ENCODE measurements at places on chromosomes 4 and X. TPM values are rescaled to one million over a fixed set of nuclear protein-coding genes. Genes with fewer than 3 reads are reported as not detected.
A peak's percentile ranks its signal among the peaks of the same experiment; 100 is the strongest.

DNA sequence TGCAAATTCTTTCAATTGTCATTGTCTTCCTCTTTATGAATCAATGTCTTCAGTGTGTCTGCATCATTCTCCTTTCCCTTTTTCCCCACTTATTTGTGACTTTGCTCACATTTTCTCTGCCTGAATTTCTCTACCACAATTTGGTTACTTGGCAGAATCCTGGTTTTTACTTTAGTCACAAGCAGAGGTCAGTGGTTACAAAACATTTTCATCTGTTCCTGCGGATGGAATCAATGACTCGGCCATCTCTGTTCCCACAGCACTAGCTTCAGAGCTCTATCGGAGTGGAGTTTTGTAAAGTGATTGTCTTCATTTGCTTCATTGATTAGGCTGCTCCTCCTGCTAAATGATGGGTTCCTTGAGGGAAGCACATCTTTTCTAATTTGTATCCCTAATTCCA, 501.3 kb upstream of the AADAT start:
- H3K4me1 ChIP-seq, result no peaks in the 10 kb centered on the region
- H3K36me3 ChIP-seq, result no peaks in the 10 kb centered on the region
- no peak overlapping the region for H3K4me3 ChIP-seq
- no peak overlapping the region for H3K27ac ChIP-seq
- H3K27me3 ChIP-seq, result no peaks in the 10 kb centered on the region

Gene GABRG1
- total RNA-seq, result not detected

DNA sequence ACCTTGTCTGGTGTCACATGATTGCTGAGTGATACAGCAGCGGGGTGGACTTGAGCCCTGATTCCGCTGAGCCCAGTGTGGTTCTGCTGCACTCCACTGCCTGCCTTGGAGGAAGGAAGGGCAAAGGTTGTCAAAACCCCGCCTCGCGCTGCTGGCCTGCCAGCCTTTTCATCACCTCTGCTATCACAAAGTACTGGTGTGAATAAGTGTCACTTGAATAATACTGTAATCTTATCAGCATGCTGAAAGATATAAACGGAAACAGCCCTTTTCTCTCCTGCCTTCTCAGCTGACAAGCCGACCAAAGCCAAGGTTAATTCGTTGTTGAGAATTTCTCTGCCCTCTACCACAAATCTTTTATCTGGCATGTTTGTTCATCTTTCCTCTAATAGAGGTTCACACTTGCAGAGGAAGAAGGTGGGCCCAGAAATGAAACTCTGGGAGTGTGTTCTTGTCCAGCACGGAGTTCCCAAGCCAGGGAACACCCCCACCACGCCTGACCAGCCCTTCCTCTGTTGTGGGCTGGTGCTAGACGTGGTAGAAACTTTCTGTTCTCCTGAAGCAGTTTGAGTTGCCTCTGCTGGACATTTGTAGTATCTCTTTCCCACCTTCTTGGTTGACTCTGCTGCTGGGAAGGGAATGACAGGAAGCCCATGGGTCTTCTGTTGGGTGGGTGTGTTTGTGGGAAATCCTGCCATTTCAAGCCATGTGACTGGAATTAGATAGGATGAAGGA, 21.5 kb downstream of the FHDC1 start:
- no peaks in the 10 kb centered on the region for H3K36me3 ChIP-seq
- DNase-seq, result peak; percentile 35
- H3K4me1 ChIP-seq, result peaks cover 11% of the 10 kb centered on the region
- peak overlapping the region; percentile 9 for H3K27ac ChIP-seq
- no peak overlapping the region for H3K4me3 ChIP-seq

GRCh38 chr4:45971108-45971507, 152.7 kb downstream of the GABRG1 start:
- no peak overlapping the region for H3K27ac ChIP-seq
- no peaks in the 10 kb centered on the region for H3K27me3 ChIP-seq

DNA sequence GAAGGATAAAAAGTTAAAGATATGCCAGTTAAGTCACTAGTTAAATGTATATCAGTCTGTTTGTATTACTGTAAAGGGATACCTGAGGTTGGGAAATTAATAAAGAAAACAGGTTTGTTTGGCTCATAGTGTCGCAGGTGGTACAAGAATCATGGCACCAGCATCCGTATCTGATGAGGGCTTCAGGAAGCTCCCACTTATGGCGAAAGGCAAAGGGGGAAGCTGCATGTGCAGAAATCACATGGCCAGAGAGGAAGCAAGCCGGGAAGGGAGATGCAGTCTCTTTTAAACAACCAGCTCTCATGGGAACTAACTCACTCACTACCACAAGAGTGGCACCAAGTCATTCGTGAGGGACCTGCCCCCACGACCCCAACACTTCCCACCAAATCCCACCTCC, 91.9 kb upstream of the SH3RF1 start:
- H3K27me3 ChIP-seq, result no peaks in the 10 kb centered on the region
- H3K4me3 ChIP-seq, result no peak overlapping the region

Gene CNGA1
- total RNA-seq, result 3.4 TPM

Gene FAM133A
- not detected for total RNA-seq

- H3K4me3 ChIP-seq, result no peak overlapping the region
- H3K36me3 ChIP-seq, result no peaks in the 10 kb centered on the region
- H3K4me1 ChIP-seq, result no peaks in the 10 kb centered on the region
- DNase-seq, result no peak
Observed at GRCh38 chr4:37001688-37002436, 242.7 kb upstream of the NWD2 start.

Gene CTAG1B
- not detected for total RNA-seq

DNA sequence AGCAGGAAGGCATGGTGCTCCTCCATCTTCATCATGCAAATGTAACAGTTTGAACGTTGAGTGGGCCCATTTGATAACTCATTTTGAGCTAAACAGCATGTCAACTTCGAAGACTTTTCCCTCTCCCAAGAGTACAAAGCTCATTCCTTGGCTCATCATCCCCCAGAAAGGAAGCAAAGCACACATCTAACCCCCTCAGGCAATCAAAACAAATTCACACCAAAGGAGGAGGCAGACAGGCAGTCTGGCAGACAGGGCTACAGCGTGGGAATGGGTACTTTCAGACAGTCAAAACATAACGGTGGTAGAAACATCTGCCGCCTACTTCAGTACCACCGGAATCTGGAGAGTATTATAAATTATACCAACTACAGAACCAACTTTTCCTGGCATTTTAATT, 81.7 kb downstream of the PCDH19 start:
- no peaks in the 10 kb centered on the region for H3K4me1 ChIP-seq
- H3K27me3 ChIP-seq, result no peaks in the 10 kb centered on the region
- no peak for DNase-seq
- no peak overlapping the region for H3K4me3 ChIP-seq
- H3K36me3 ChIP-seq, result no peaks in the 10 kb centered on the region

DNA sequence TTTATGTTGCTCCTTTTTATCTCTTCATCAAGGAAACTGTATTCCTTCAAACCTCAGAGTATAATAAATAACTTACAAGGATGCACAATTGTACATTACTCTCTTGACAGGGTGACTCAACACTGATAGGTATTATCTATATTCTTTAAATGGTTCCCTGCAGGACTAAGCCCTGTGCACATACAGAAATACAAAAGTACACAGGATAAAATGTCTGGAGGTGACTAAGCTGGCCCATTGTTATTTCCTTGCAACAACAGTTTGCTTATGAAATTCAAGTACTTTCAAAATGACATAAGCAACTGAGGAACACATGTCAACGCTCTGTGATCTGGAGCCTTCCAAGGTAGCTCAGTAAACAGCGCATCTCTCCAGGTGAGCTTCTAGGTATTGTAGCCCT, 83.8 kb upstream of the RPL34 start:
- H3K27ac ChIP-seq, result no peak overlapping the region
- no peak overlapping the region for H3K4me3 ChIP-seq

- H3K36me3 ChIP-seq, result no peaks in the 10 kb centered on the region
- DNase-seq, result no peak
- no peak overlapping the region for H3K27ac ChIP-seq
- no peak overlapping the region for H3K4me3 ChIP-seq
- no peaks in the 10 kb centered on the region for H3K4me1 ChIP-seq
- no peaks in the 10 kb centered on the region for H3K27me3 ChIP-seq
Observed at GRCh38 chr4:3067473-3068001, 6.8 kb downstream of the HTT-AS start.

Gene ITIH6
- not detected for total RNA-seq

DNA sequence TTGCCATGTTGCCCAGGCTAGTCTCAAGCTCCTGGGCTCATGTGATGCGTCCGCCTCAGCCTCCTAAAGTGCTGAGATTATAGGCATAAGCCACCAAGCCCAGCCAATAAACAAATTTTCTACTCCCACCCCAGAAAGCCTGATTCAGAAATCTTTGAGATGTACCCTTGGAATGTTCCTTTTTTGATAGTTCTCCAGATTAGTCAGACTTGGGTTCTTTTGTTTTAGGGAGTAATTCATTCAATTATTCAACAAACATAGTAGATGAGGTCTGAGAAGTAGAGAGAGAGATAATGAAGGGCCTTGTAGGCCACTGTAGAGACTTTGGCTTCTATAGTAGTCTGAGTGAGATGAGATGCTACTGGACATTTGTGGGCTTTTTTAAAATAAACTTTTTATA, 27.8 kb downstream of the RP2 start:
- no peak for DNase-seq
- H3K4me1 ChIP-seq, result no peaks in the 10 kb centered on the region
- no peak overlapping the region for H3K27ac ChIP-seq
- no peaks in the 10 kb centered on the region for H3K36me3 ChIP-seq

DNA sequence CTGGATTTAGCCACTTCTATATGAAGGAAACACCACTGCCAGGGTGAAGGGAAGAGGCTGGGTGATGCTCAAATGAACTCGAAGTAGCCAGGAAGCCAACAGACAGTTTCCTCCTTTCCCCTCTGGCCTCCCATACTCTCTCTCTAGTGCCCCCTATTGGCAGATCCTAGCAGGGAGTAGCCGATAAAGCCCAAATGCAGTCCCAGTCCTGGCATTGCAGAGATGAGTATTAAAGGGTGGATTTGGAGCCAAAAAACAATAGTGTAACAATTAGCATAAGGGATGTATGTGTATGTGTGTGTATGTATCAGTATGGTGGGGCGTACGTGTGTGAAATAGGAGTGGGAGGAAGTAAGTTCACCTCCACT, 213.8 kb upstream of the LDB2 start:
- H3K36me3 ChIP-seq, result no peaks in the 10 kb centered on the region
- DNase-seq, result peak; percentile 52
- no peak overlapping the region for H3K27ac ChIP-seq
- H3K4me3 ChIP-seq, result no peak overlapping the region
- H3K4me1 ChIP-seq, result no peaks in the 10 kb centered on the region

Gene IL13RA2
- 0.31 TPM for total RNA-seq

- H3K36me3 ChIP-seq, result no peaks in the 10 kb centered on the region
- no peak overlapping the region for H3K4me3 ChIP-seq
- H3K27ac ChIP-seq, result no peak overlapping the region
- H3K4me1 ChIP-seq, result no peaks in the 10 kb centered on the region
- no peaks in the 10 kb centered on the region for H3K27me3 ChIP-seq
- no peak for DNase-seq
Observed at GRCh38 chrX:97431281-97431680, 547.6 kb downstream of the RPA4 start.

Gene CYSLTR1
- total RNA-seq, result 5.5 TPM

All from kidney (tissue), 22 donors.